Liver (tissue), 10 donors: ENCODE measurements at places on chromosomes 16 and 17. TPM values are rescaled to one million over a fixed set of nuclear protein-coding genes. Genes with fewer than 3 reads are reported as not detected.

OR3A1 gene
- not detected for total RNA-seq

NACA2 gene
- not detected for total RNA-seq

GRCh38 chr17:58507123-58507634 lies 7.3 kb downstream of the MTMR4 start:
- H3K27ac ChIP-seq, result peak overlapping the region; percentile 94
- H3K27me3 ChIP-seq, result no peaks in the 10 kb centered on the region
- DNase-seq, result no peak
- H3K36me3 ChIP-seq, result peaks cover 68% of the 10 kb centered on the region
- peaks cover 11% of the 10 kb centered on the region for H3K4me1 ChIP-seq

DNA sequence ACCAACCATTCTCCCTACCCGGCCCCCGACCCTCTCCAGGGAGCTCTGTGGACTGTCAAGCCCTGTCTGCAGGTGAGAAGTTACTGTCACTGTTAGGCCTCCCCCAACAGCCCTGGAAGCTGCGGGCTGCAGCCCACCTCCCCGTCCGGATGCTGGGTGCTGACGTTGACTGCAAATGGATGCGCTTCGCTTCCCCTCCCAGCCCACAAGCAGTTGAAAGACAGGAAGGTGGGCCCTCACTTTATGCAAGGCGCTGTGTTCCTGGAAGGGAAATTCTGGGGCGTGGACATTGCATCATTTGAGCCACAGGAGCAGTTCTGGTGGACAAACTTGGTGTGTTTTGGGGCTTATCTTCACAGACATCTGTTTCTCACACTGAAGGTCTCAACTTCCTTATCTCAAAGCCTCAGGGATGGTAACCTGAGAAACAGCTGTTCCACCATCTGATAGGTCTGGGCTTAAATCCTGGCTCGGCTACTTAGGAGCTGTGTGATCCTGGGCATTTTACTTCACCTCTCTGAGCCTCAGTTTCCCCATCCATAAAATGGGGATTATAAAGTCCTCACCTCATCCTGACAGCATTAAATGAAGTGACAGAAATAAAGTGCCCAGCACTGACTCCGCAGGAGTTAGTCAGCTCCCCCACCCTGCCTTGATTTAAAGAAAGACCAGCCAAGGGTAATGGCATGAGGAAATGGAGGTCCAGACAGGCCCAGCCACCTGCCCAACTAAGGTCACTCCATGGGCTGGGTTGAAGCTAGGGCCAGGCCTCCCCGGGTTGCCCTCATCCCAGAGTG lies 4.6 kb upstream of the DRC7 start:
- H3K36me3 ChIP-seq, result no peaks in the 10 kb centered on the region
- no peak overlapping the region for H3K27ac ChIP-seq
- no peaks in the 10 kb centered on the region for H3K27me3 ChIP-seq
- H3K4me3 ChIP-seq, result no peak overlapping the region

PAM16 gene
- 14.0 TPM for total RNA-seq

GRCh38 chr16:19851476-19851875 lies 33.2 kb downstream of the GPRC5B start:
- H3K4me1 ChIP-seq, result no peaks in the 10 kb centered on the region
- no peak overlapping the region for H3K27ac ChIP-seq
- no peaks in the 10 kb centered on the region for H3K27me3 ChIP-seq
- no peak overlapping the region for H3K4me3 ChIP-seq
- no peak for DNase-seq

DNA sequence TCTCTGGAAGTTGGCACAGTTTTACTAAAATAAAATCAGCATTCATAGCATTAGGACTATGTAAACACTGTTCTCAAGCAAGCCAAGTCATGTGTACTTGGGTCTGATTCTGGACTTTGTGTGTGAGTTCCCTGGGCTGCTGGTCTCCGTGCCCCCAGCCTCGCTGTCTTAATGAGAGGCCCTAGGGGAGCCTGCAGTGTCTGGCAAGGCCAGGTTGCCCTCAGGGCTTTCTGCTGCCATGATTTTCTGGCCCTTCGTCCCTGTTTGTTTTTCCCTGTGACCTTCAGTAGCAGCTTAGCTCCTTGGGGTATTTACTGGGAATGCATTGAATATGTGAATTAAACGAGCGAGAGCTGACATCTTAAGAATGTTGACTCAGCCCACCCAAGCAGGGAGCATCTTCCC lies 161.8 kb downstream of the RPTOR start:
- H3K4me1 ChIP-seq, result no peaks in the 10 kb centered on the region
- H3K27ac ChIP-seq, result no peak overlapping the region
- H3K4me3 ChIP-seq, result no peak overlapping the region
- H3K36me3 ChIP-seq, result peaks cover 3% of the 10 kb centered on the region
- H3K27me3 ChIP-seq, result no peaks in the 10 kb centered on the region
